Gastroesophageal sphincter (tissue), 4 donors: ENCODE measurements at places on chromosomes 7 and 10.

- ATAC-seq = no peak
Observed at GRCh38 chr7:37419496-37419895, 29.2 kb downstream of the ELMO1 start.

- ATAC-seq = no peak
Observed at GRCh38 chr10:100977436-100977835, 8.1 kb downstream of the SEMA4G start.

DNA sequence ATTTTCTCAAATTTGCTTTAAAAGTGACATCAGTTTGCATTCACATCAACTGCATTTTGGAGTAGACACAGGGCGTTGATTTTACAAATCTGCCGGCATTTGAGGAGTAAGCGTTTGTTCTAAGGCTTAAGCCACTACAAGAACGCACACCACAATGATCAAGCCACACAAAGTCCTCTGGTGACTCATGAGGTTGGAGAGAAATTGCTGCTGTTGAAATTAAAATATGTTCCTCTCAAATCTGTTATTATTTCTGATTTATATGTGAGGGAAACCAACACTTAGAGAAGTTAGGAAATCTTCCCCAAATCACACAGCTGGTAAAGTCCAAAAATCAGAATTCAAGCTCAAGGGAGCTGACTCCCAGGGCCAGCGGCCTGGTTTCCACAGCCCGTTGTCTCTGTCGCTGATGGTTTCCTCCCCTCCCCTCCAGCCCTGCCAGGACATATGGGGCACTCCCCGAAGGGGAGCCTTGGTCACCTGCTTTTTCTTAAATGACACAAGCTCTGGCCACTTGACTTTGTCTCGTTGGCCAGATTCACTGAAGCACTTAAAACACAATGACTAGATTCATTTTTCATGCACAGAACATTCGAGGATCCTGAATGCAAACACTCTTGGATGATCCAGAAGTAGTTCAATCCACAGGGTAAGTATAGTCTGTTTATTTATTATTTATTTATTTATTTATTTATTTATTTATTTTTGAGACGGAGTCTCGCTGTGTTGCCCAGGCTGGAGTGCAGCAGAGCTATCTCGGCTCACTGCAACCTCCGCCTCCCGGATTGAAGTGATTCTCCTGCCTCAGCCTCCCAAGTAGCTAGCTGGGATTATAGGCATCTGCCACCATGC is 29.2 kb upstream of the KLF6 start:
- no peak for ATAC-seq

DNA sequence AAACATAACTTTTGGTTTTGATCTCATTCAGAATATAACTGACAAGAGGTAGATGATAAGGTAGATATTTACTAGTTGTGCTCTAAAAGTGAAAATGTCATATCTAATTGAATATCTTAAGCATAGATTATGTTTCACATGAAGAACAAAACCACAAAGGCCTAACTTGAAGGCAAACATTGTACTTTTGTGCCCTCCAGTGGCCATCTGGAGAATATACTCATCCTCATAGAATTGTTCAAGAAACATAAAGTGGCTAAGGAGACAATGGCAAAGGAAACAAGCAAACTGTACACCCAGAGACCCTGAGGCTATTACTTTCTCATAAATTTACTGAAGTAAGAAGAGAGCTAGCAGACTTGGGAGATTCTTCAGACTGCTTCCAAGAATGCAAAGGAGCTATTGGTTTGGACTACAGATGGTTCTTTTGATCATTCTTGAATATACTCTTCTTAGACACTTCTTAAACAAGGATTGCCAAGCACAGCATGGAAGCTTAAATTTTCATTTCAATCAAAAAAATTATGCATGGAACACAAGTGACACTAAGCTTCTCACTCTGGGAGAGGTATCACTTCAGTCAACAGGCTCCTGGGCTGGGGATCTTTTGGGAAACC is 98.2 kb upstream of the DKK1 start:
- ATAC-seq = peak; percentile 22

DNA sequence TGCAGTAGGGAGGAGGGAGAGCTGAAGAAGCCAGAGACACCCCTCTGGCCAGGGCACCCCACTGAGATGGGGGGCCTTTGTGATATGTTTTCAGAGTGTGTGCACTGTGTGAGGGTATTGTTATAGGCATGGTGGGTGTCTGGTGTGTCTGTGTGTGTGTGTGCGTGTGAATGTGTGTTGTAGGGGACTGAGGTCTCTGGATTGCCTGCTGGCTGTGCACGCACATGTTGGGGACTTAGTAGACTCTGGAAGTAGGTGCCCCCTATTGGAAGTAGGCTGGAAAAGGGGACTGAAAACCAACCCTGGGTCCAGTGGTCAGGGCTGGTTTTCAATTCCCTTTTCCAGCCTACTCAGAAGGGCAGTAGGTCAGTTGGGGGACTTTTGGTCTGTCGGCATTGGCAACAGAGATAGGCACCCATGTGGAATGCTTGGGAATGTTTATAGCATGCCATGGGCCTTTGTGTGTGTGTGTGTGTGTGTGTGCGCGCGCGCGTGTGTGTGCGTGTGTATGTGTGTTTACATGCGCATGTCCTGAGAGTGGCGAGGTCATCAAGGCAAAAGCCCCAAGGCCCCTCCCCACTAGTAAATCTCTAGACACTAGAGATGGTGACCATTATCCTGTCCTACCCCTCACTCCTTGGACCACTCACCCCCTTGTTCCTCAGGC is 78.8 kb downstream of the HIF1AN start:
- no peak for ATAC-seq

DNA sequence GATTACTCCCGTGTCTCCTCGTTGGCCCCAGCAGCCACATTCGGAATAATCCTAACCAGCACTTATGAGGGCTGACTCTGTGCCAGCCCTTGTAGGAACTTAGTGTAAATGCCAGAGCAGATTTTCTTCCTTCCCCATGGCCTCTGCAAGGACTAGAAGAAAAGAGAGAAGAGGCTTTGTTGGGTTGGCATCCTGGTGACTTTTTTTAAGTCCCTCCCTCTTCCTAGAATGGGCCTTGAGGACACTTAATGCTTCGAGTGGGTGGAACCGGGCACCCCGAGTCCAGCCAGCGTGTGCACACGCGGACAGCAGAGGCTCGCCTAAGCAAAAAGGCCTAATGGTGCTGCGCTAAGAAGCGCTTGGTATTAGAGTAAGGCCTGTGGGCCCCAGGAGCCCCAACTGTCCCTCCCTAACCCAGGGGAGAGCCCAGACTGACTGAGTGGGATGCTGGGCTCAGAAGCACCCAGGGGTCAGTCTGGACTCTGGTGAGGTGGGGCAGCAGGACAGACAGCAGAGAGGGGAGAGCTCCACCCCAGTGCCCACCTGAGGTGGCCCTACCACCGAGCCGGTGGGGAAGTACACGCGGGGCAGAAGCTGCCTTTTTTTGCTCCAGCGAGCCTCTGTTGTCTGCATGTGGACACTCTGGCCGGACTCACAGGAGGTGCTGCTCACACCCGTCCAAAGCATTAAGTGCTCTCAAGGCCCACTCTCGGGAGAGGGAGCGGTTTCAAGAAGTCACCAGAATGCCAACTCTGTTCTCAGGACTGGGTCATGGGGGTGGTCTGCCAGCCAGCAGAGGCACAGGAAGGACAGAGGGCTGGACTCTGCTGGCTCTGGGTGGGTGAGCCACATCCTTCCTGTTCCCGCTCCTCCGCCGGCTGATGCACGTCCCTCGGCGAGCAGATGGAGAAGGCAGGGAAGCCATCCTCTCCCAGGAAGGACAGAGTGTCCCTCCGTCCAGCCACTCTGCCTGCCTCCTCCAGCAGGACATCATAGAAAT is 12.5 kb downstream of the ITPRIP start:
- no peak for ATAC-seq

GRCh38 chr7:12979181-12979580 is 291.7 kb downstream of the ARL4A start:
- no peak for ATAC-seq

DNA sequence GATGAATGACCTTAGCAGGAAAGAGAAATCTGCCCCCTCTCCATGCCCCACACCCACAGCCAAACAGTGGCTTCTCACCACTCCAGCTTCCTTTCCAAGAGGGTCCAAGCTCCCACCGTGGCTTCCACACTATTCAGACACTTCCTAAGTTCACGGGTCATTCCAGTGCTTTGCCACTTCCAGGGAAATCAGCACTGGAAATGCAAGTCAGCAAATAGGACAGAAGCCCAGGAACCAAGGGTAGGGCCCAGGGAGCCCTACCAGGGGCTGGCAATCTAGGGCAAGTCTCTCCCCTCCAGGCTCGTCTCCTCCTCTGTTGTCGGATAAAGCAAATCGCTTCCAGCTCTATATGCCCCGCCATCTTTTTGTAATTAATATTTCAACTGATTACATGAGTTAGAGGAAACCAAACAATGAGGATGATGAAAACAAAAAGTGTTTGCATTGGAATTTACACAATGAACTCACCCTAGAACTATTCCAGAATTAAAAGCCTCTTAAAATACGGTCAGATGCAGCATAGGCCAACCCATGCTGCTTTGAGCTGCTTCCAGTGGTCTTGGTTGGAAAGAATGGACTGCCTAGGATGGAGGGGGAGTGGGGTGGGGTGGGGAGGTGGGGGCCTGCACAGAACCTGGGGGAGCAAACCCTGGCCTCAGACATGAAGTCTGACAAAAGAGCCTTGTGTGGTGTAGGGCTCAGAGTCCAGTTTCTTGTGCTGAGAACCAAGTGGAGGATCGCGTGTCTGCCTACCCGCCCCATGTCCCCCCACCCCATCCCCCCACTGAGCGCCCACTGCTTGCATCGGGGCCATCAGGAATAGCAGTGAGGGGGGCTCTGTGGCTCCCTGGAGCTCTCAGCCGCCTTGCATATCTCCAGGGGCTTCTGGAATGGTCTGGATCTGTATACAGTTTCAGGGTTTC is 74.6 kb upstream of the CPXM2 start:
- ATAC-seq = no peak

GRCh38 chr10:98388101-98388655 is 26.8 kb downstream of the PYROXD2 start:
- ATAC-seq = no peak

DNA sequence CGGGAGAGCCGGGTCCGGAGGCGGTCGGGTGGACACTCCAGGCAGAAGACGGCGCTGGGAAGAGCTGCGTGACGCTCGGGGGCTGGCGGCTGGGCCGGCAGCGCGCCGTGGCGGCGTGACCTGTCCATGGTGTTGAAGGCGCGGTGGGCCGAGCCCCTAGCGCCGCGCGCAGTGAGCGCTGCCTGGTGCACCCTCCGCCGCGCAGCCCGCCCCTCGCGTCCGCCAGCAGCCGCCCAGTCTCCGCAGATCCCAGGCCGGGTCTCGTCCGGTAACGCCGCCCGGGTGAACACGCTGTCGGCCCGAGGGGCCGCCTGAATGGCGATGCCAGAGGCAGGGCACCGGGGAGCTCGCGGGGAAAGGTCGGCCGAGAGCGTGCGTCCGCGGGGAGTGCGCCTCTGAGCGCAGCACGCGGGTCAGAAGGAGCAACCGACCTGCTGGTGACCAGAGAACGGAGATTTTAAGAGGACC is 657 bp upstream of the TMEM178B start:
- peak; percentile 57 for ATAC-seq

GRCh38 chr7:19116121-19117090 is 1.0 kb downstream of the TWIST1 start:
- peak; percentile 4 for ATAC-seq

- ATAC-seq = peak; percentile 58
Observed at GRCh38 chr7:69457595-69458504, 140.4 kb upstream of the AUTS2 start.

- ATAC-seq = peak; percentile 39
Observed at GRCh38 chr10:107814865-107815487, 650.5 kb upstream of the SORCS1 start.

DNA sequence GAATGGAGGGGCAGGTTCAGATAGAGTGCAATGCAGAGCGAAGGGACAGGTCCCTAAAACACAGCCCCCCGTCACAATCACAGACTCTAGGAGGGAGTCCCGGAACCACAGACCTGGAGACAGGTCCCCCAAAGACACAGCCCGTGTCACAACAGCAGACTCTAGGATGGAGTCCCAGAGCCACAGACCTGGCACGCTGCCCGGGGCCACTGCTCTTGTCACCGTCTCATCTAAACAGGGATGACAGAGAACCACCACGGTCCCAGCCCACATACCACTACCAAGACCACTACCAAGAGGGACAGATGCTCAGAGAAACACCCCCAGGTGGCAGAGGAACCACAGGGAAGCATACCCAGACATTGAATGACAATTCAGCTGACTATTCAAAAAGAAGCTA is 183.9 kb downstream of the TCERG1L start:
- ATAC-seq = no peak
